Stimulated activated CD4-positive, alpha-beta T cell treated with anti-CD3 and anti-CD28 coated beads, TNF-alpha, amount 100 ng/mL, for 24 hours (primary cell): ENCODE measurements at places on chromosomes 2 and 18.
A peak's percentile ranks its signal among the peaks of the same experiment; 100 is the strongest.

GRCh38 chr2:144511226-144511810 lies 8.6 kb downstream of the ZEB2 start:
- no peak for DNase-seq

DNA sequence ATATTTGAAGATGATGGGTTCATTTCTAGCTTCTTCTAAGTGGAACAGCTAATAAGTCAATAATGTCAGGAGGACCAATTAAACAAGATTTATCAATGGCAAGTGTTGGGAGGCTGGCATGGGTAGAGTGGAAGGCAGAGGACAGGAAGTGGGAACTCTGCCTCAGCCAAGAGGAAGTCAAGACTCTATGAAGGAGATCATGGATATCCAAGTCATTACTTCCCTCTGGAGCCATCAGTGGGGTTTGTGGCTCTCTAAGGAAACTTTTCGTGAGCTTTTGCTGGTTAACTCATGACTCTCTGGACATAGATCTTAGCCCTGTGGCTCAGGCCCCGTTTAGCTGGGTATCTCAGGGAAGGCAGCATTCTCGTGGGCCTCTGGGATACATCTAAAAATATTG lies 410.4 kb upstream of the ID2 start:
- DNase-seq = no peak

DNA sequence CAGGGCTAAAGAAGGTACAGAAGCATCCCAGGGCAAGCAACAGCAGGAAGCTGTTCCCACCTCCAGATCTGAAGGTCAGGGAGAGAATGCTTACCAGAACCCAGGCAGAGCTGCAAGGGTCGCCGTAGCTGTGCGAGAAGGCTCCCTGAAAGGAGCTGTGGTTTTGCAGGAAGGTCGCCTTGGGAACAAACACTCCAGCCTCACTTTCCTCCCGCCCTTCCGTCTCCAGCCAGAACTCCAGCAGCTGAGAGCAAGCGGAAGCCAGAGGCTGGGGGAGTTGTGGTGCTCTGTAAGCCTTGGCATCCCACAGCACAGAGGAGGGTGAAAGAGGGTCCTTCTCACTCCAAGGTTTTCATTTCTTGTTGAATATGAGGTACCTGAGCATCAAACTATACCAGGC lies 18.3 kb upstream of the ICOS start:
- DNase-seq = no peak

GRCh38 chr2:169961911-169962310 lies 134.7 kb downstream of the UBR3 start:
- DNase-seq = no peak

- DNase-seq = no peak
These were observed 182.8 kb downstream of the NBAS start for GRCh38 chr2:15378148-15378908.

DNA sequence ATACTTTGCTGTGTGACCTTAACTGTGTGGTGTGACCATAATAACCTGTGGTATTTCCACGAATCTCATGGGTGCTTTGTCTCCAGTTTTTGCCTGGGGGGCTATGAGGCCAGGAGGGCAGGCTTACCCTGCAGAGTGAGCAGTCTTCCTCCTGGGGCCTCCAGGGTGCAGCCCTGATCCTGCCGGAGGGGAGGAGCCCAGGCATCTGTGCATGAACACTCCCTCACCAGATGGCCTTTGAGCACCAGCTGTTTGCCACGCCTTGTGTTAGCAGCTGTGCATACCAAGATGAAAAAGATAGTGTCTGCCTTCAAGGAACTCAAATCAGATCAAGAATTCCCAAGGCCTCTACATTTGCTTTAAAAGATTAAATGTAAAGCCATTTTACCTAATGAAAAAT lies 75.0 kb upstream of the RBM44 start:
- DNase-seq = no peak

GRCh38 chr2:217713395-217714286 lies 289.2 kb downstream of the TNS1 start:
- DNase-seq = peak; percentile 73

DNA sequence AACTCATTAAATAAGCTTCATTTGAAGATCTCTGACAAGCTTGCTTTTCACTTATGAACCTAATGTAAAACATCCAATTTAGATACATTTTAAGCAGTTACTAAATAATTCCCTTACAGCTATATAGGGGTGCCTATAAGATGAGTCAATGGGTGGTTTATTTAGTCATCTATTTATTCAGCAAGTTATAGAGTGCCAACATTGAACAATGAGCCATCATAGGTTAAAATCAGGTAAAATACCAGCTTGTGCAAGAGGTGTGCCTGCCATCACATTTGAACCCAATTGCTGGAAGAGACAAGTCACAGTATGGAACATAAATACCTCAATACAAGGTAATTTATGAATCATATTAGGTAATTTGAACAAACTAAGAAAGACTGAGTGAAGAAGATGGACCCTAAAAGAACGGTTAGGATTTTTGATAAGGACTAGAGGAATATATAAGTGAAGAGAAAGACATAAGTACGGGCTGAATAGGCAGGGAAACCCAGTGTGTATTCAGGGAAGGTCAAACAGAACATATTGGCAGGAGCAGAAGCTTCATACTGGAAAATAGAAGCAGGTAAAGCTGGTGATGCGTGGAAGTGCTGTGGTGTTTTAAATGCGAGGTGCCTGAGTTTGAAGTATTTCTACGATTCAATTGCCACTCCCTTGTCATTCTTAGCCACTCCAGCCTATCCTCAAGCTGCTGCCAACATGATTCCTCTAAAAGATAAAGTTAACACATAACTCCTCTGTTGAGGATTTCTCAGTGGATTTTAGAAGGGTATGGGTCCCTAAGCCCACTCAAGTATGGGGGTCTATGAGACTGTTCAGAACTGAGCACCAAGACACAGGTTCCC lies 18.9 kb upstream of the STAT4 start:
- no peak for DNase-seq

DNA sequence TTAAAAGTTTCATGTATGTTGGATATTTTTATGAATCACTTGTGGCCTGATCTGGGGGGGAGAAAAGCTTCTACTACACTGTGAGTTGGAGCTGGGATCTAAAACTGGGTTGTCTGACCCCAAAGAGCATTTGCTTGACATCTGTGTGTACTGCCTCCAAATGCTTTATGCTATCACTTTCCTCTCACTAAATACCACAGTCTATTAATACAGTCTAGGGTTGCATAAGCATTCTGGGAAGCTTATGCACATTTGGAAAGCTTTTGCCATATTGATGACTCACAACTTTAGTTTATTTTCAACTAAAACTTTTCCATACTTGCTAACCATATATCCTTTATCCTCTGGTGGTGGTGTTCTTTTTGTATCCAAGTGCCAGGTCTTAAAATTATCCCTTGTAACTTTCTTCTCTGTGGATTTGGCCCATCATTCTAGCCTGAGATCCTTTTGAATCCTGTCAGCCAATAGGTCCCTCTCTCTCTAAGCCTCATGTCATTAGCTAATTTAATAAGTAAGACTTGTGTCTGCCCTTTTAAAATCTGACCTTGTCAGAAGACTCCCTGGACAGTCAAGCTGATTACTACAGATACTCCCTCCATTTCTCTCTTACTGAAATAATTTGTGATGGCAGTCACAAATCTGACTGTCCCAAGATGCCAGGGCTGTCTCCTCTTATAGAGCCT lies 72.7 kb downstream of the NXPH2 start:
- no peak for DNase-seq

- DNase-seq = no peak
These were observed 11.8 kb downstream of the RASGRP3 start for GRCh38 chr2:33488178-33488690.

GRCh38 chr18:3067722-3068121 lies 54.8 kb upstream of the LPIN2 start:
- no peak for DNase-seq

- no peak for DNase-seq
These were observed 209.8 kb downstream of the LDLRAD4 start for GRCh38 chr18:13428319-13428718.

DNA sequence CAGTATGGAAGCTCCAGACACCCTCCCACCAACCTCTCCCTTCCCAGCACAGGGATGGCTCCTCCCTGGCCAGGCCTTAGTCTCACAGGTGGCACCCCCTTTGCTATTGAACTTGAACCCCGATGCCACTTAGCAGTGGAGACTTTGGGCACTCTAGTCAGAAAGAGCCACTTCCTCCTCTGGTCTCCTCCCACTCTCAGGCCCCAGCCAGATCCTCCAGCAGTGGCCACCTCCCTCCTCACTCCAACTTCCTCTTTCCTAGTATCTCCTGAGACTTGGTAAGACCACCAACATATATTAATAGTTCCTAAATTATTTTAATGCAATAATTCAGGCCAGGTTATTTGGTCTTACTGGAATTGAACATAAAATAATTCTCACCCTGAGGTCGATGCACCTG lies 437.2 kb upstream of the ID2 start:
- no peak for DNase-seq

GRCh38 chr2:145587922-145588321 lies 1068.0 kb upstream of the ZEB2 start:
- no peak for DNase-seq

DNA sequence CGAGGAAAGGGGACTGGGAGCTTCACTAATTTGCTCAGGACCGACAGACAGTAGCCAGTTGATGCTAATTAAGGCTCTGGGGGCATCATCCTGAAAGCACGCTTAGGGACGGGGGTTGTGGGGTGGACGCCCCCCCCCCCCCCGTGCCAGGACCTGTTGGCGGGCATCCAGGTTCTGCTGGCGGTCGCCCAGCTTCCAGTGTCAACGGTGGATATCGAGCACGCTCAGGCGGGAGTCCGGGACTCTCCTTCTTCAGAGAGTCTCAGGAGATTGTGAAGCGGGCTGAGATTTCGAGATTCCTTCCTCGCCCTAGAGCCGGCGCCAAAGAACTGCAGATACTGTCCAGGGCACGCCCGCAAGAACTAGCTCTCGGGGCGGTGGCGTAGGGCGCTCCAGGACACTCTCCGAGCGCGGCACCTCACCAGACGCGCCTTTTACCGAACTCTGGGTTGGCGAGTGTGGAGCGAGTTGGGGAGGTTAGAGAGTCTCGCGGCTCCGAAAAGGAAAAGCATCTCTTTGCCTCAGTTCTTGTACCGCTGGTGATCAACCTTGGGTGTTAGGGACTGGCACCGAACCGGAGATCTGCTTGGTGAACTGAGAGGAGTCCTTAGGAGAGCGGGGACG lies 5.6 kb downstream of the RAX start:
- no peak for DNase-seq

GRCh38 chr18:78144669-78145068 lies 834.9 kb upstream of the SALL3 start:
- no peak for DNase-seq

GRCh38 chr18:23710946-23711345 lies 21.7 kb downstream of the LAMA3 start:
- no peak for DNase-seq

DNA sequence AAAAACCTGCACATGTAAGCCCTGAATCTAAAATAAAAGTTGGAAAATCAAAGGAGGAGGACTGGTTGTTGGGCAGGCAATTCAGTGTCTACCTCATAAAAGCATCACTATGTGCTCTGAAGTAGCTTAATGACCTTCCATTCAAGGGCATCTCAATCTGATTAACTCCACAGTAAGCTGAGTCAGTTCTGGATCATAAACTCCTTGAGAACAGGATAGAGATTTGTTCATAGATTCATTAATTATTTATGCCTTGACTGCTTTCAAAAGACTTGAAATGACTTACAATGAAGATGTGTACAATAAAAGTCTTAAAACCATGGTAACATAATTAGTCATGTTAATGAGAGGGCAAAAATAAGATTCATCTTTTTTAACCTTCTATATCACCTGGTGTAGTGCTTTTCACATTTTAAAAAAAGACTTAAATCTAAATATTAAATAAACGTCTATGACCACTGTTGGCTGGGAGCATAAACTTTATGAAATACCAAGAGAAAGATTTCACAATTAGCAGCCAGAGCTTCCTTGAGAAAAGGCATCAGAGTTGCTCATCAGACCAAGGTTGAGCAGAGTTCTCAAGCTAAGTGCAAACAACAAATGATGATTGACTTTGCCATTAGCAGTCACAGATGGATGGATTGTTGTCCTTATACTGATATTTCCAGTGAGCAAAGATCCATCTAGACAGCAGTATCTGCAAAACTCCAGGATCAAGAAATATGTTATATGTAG lies 237.3 kb upstream of the THUMPD2 start:
- no peak for DNase-seq

- DNase-seq = no peak
These were observed 160.3 kb downstream of the TMEM18 start for GRCh38 chr2:516944-517343.

DNA sequence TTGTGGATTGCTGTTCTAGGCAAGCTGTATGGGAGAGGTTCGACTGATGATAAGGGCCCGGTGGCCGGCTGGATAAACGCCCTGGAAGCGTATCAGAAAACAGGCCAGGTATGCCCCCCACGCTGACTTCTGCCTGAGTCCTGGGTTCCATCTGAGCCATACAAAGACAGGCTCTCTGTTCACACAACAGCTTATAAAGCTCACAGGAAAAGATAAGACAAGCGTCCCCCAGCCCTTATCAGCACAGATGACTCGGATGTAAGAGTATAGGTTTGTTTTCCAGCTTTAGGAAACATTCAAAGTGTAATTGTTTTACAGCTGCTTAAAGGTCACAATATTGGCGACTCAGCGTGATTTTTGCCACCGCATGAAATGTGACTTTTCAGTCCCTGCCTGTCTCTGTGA lies 12.7 kb downstream of the CNDP2 start:
- DNase-seq = no peak

DNA sequence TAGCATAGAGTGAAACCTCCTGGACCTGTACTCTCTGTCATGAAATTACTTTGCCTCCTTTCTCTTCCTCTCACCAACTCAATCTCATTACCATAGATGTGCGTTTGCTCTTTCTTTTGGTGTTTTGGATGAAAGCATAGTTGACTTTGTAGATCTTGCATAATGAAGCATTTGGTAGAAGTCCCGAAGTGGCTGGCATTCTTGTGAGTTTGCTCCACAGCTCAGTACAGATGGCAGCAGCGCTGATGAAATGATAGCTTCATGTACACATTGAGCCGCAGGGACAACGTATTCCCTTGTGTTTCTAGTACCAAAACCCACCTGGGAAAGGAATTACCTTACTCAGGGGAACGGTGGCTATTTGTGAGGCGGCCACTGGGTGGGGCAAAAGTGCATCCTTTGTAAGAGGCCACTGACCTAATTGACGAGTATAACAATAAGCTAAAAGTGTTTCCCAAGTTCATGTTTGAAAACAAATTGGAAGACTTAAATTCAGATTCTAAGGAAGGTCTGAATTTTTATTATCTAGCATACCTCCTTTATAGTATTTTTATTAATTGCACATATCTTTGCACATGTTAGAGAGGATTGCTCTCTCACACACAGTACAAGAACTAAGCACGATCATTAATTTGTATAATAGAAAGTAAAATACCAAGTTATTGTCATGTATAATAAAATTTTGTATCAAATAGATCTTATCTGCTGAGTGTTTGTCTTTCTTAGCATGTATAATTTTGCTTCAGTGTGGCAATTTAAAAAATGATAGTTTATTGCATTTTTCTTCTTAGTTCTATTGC lies 25.4 kb upstream of the CDH7 start:
- no peak for DNase-seq

- no peak for DNase-seq
These were observed 314.7 kb upstream of the LYPD1 start for GRCh38 chr2:132984731-132985130.

GRCh38 chr2:54556621-54557121 lies 100.5 kb downstream of the SPTBN1 start:
- no peak for DNase-seq
